ENCODE measurements at places on chromosomes 2 and 18. TPM values are rescaled to one million over a fixed set of nuclear protein-coding genes. Genes with fewer than 3 reads are reported as not detected.

- no peak for DNase-seq
Measured at GRCh38 chr18:11977153-11977466, 4.2 kb upstream of the IMPA2 start.

- DNase-seq = peak; percentile 87
Measured at GRCh38 chr2:1736045-1736444, 8.3 kb downstream of the PXDN start.

- DNase-seq = peak; percentile 2
Measured at GRCh38 chr18:31931163-31931885, 11.6 kb downstream of the TRAPPC8 start.

GRCh38 chr2:30222636-30223360 lies 8.5 kb upstream of the LBH start:
- DNase-seq = no peak

GRCh38 chr18:55214534-55214933 lies 255.3 kb upstream of the CCDC68 start:
- no peak for DNase-seq

DNA sequence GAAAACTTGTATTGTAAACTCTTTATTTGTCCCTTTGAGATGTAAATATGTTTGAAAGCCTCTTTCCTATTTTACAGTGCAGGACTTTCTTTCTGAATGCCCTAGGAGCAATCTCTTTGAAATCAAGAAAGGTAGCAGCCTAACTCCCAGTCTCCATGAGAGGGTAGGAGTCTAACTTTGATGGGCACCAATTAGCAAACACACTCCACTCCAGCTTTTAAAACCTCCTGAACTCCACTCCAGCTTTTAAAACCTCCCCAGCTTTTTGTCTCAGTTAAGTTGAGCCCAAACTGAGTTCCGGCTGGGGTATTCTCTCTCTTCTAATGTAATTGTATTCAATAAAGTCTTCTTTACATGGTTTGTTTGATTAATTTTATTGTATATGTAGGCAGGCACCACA lies 493.7 kb upstream of the CDH7 start:
- no peak for DNase-seq

- DNase-seq = no peak
Measured at GRCh38 chr2:241035818-241036396, 37.5 kb downstream of the SNED1 start.

GRCh38 chr2:135701442-135701841 lies 40.2 kb upstream of the UBXN4 start:
- peak; percentile 3 for DNase-seq

DNA sequence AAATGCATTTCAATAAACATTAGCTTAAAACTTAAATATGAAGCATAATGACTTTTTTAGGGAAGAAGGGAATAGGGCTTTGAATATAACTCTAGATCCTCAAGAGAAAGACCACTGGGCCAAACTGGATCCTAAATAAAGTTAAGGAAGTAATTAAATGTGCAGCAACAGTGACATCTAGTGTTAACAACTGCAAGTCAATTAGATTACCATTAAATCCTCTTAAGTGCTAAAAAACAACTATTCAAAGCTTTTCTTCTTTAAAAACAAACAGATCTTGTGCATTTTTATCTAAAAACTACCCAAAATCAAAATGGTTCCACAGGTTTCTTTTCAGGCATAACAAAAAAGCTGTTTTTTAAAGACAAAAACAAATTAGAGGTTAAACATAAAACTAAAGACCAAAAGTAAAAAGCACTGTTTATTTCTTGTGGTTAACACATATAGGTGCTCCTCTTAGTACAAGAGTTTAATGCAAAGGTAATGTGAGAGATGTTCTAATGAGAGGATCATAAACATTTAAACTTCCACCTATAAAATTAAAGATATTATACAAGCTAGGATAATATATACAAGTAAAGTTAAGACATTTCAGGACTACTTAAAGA lies 111.4 kb downstream of the THADA start:
- DNase-seq = peak; percentile 77

GRCh38 chr2:234083572-234084348 lies 33.3 kb downstream of the SPP2 start:
- no peak for DNase-seq

DNA sequence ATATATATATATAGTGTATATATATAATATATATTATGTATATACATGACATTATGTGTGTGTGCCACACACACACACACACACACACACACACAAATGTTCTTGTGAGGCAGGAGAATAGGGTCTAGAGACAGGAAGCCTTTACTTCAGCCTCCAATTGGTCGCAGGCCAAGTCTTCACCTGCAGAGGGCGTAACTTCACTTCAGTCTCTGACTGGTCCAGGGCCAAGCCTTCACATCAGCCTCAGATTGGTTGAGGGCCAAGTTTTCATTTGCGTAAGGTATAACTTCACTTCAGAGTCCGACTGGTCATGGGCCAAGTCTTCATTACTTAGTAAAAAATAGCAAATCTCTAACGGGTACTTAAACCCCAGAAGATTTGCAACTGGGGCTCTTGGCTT lies 13.2 kb upstream of the SS18 start:
- no peak for DNase-seq

DNA sequence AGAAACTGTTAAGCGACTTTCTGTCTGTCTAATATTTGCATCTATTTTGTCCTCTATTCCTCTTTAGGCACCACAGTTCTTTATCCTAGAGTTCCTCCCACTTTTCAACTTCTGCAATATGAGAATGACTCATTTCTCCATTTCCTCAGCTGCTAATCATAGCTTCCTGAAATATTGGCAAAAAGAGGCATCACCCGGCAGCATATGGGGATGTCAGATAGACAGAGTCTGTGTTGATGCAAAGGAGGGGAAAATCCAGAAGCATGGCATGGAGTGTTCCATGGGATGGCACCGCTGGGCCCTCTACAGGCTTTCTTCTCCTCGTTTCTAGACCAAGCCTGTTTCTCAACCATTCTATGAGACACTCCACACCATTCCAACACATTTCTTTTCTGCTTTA lies 93.4 kb downstream of the DOCK10 start:
- peak; percentile 80 for DNase-seq

GRCh38 chr2:238060096-238060541 lies 682 bp upstream of the SCLY start:
- no peak for DNase-seq

DNA sequence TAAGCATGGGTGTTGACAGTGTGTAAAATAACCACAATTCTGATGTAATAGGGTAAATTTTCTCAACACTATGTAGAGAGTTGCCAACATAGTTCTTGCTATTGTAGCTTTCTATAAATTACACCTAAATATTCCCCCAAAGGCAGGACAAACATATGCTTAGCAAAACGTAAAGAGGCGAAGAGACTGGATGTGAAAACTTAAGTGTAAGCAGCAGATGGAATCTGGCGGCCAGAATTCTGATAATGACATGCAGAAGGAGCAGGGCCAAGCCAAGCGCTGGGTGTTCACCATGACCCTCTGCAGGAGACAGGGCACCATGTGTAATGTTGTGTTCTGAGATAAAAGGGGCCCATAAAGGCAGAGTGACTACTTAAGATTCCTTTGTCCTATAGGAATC lies 105.2 kb upstream of the ZNF521 start:
- DNase-seq = peak; percentile 16

DNA sequence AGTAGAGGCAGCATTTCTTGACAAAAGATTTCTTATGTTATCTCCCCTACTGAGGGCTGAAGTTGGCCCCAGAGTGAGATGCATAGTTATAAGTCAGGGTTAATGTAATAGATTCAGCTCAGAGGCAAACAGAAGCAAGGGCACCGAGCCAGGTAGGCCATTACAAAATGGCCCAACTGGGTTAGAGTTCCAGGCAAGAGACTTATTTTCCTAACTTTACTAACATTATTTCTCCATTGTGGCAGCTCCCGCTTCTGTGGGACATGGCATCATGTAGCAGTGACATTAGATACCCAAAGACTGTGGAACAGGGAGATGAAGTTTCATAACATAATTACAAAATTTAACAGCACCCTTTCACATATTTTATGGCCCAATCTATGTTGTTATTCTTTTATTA lies 27.1 kb downstream of the TSPYL6 start:
- no peak for DNase-seq

- DNase-seq = no peak
Measured at GRCh38 chr2:186526281-186526680, 40.2 kb downstream of the ZC3H15 start.

- DNase-seq = no peak
Measured at GRCh38 chr18:12315490-12315889, 7.4 kb downstream of the TUBB6 start.

- peak; percentile 60 for DNase-seq
Measured at GRCh38 chr2:198314559-198315153, 510.3 kb downstream of the PLCL1 start.

DNA sequence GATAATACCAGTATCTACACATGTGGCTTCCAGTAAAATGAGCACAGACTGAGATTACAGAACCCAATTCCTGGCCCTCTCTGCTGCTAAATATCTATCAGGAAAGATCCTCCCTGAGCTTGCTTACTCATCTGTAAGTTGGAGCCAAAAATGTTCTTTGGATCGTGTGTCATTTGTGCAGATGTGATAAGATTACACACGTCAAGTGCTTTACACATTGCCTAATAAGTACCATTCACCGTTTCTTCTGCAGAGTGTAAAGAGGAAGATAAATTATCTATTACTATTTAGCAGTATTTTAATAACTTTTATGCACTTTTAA lies 23.2 kb upstream of the SLC20A1 start:
- peak; percentile 94 for DNase-seq

DNA sequence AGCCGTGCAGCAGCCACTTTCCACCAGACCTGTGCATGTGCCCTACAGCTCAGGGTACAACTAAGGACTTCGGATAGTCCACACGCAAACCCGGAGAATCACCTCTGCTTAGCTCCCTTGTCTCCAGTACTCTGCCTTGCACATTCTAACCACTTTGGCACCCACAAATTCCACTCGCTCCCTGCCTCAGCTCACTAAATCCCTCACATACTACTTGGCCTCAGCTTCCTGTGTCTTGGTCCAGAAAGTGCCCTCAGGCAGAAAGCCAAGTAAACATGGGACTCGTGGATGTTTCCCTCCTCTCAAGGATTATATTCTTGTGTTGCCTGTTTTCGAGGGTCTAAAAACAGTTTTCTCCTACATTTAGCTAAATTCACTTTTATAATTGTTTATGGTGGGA lies 157.8 kb upstream of the DAPL1 start:
- peak; percentile 66 for DNase-seq

DNA sequence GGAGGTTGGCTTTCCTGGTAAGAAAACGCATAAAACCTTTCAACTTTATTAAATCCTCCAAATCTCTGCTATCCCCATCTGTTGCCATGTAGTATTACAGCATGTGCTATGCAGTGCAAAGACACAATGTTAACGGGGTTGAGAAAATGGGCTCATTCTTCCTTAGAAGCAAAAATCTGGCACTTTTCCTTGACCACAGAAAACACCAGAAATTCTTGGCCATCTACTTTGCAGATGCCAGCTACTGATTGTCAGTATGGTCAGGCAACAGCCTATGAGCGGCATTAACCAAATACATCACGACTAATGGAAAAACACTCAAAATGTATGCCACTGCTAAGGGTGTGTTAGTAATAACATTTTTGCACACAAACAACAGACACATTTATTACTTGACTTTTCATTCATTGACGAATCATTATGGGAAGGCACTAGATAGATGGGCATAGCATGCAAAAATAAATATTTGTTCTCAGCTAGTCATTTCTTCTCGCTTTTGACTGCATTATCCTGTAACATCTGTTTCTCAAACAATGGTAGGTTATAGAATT lies 65.2 kb upstream of the CRIM1 start:
- DNase-seq = peak; percentile 75

- DNase-seq = no peak
Measured at GRCh38 chr2:30273574-30273929, 42.2 kb downstream of the LBH start.

GRCh38 chr2:214649440-214650205 lies 159.9 kb downstream of the BARD1 start:
- DNase-seq = no peak

DNA sequence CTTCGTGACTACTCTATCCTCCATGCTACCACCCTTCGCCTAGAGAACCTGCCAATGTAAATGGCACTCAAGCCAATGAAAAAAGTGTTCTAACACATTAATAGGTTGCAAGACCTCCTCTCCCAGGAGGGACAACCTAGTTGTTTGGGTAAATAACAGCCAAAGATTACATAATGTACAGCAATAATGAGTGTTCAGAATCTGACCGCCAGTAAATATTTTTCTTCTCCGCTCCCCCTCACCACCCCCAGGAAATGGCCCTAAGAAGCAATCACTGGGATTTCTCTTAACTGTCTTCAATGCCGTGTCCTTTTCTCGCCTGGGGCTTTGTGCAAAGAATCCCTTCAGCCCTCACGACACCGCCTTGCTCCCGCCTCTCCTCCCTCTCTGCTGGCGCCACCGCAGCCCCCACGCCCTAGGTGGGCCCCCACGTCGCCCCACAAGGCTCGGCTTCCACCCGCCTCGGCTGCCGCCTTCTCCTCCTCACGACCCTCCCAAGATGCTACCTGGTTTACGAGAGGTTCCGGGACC lies 458 bp downstream of the HYCC2 start:
- DNase-seq = peak; percentile 58

GRCh38 chr2:86577817-86578456 lies 14.7 kb upstream of the CHMP3 start:
- DNase-seq = no peak

GRCh38 chr2:232238108-232238507 lies 140.4 kb upstream of the ALPP start:
- no peak for DNase-seq

DNA sequence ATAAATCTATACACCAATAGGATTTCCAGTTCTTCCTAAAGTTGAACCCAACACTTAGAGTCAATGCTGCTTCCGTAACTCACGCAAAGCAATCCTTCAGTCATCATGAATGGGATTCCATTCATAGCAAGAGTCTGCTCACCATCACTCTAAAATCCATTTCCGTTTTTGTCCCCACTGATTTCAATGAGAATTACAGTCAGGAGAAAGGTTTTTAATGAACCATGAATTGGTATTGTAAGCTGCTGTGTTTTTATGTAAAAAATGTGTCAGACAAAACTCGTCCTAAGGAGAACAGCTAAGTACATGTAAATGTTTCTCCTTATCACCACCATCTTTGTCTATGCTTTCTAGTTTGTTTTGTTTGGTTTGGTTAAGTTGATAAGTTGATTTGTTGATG lies 391.5 kb downstream of the IRS1 start:
- no peak for DNase-seq

- peak; percentile 55 for DNase-seq
Measured at GRCh38 chr2:157784169-157784822, 91.8 kb downstream of the ACVR1 start.

The SLC19A3 gene
- total RNA-seq = not detected

The DSG4 gene
- not detected for total RNA-seq

The THADA gene
- total RNA-seq = 22.0 TPM

The SNTG2 gene
- total RNA-seq = not detected

The LIPG gene
- total RNA-seq = 2.2 TPM

The TUBA4B gene
- total RNA-seq = not detected

The FAM237A gene
- total RNA-seq = not detected

The LHCGR gene
- total RNA-seq = not detected

The CFAP65 gene
- total RNA-seq = 0.12 TPM

The RTN4 gene
- total RNA-seq = 194 TPM

The ZCCHC2 gene
- 3.8 TPM for total RNA-seq
